Diencephalon (tissue), 1 donor: ENCODE measurements at places on chromosomes 7 and 10. TPM values are rescaled to one million over a fixed set of nuclear protein-coding genes. Genes with fewer than 3 reads are reported as not detected.

The PTF1A gene
- not detected for total RNA-seq

The CELF2 gene
- total RNA-seq, result 102 TPM

The TNS3 gene
- 28.8 TPM for total RNA-seq

The POM121C gene
- 17.3 TPM for total RNA-seq

The PTPRZ1 gene
- 319 TPM for total RNA-seq

The ELFN1 gene
- total RNA-seq, result 11.3 TPM

The C7orf33 gene
- not detected for total RNA-seq

The FAM221A gene
- total RNA-seq, result 14.5 TPM

The H2BK1 gene
- not detected for total RNA-seq

The KLLN gene
- total RNA-seq, result 1.4 TPM

The SMO gene
- 15.5 TPM for total RNA-seq

The C7orf57 gene
- 5.8 TPM for total RNA-seq

The TTYH3 gene
- total RNA-seq, result 44.8 TPM

The HOXA9 gene
- not detected for total RNA-seq

The TEX36 gene
- total RNA-seq, result not detected

The MYO3A gene
- 9.7 TPM for total RNA-seq

The APBB1IP gene
- total RNA-seq, result 3.7 TPM
